ENCODE measurements at places on chromosomes 13 and 19.

DNA sequence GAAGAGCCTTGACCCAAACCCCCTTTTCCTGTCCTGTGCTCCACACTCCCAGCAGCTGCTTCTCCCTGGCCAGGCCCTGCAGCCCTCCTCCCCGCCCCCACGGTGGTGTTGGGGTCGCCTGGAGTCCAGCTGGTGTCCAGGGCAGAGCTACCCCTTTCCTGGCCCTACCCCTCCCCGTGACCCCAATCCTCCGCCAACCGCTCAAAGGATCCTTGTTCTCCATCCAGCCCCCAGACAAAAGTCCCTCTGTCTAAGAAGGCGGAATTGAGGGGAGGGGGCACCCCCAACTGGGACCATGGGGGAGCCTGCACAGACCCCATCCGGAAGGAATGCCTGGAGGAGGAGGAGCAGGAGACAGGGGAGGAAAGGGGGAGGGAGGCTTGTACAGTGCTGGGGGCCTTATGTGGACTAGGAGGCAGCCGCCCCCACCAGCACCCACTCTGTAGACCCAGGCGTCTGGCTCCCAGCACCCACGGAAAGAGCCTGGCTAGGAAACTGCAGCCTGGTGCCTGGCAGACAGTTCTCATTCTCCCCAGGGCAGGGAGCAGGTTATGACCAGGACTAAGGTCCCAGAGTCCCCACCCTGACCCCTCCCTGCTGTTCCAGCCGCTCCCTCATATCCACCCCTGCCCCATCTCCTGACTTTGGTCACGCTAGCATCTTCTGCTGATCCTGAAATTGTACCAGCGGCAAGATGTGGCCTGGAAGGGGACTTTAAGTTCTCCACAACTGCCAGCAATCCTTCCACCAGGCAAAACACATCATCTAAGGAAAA, at the start of gene FXYD3:
TSS of gene FXYD3 (plus strand) at position 647 of the 775 bp plus-strand sequence. CDS start 3,554 bp downstream, outside the sequence.
- DNase-seq, result no peak

DNA sequence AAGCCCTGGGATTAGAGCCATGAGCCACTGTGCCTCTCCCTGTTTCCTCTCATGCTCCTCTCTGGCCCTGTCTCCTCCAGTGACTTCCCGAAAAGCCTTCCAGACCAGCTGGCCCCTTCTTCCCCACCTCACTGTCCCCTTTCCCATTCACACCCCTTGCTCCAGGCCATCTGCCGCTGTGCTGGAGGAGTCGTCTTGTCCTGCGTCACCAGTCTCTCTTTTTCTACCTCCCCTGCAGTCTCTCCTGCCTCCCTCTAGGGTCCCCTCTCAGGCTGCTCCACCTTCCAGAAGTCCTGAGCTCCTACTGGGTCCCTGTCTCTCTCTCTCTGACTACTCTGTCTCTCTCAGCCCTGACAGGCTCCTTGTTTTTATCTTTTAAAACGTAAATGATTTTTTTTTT, 5.3 kb upstream of the FFAR1 start:
- no peak for DNase-seq

DNA sequence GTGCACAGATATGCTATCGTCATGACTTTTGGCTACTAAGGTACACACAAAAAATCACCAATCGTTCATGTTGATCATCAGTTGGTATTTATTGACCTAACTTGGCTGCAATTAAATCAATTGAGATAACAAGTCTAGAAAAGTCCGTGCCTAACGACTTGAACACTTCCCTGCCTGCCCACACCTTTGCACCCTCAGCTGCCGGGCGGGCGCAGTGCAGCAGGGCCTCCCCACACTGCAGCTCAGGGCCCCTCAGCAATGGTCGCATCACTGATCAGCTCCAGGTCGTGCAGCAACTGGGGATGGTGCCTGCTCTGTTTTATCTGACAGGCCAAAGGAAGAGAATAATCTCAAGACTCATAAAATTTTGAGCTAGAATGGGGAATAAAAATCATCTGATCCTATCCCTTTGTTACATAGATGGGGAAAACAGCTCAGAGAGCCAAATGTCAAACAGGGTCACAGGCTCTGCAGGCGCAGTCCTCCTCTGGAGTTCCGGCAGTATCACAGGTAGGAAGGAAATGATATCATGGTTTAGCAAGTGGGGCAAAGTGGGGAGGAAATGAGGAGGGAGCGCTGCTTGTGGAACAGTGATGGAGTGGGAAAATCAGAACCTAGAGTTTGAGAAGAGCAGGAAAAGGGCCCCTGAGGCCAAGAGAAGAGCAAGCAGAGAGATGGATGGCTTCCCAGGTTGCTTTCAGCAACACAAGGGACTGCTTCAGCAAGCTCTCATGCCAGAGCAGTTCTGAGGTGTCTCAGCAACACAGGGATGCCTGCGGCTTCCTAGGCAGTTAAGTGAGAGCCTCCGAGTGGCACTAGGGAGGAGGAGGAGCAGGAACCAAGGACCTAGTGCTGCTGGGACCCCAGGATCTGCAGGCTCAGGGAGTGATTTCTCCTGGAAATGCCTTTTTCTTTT, 57.5 kb downstream of the SLC7A1 start:
- no peak for DNase-seq

DNA sequence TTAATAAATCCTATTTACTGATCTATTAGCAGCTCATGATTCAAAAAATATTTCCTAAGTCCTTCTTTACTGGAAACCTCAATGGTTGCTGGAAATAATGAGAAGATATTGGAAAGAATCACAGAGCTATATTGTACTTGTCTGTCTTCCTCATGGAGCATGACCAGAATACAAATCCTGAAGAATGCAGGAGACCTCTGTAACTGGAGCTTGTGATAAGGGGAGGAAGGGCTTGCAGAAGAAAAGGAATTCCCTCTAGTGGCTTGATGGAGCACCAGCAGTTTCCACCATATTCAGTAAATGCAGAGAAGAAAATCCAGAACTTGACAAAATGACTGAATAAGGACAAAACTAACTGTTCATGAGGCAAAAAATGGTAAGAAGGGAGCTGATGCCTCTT, 1333.1 kb downstream of the EFNB2 start:
- peak; percentile 29 for DNase-seq

- no peak for DNase-seq
Observed at GRCh38 chr13:36973621-36974295, 25.4 kb downstream of the ALG5 start.

DNA sequence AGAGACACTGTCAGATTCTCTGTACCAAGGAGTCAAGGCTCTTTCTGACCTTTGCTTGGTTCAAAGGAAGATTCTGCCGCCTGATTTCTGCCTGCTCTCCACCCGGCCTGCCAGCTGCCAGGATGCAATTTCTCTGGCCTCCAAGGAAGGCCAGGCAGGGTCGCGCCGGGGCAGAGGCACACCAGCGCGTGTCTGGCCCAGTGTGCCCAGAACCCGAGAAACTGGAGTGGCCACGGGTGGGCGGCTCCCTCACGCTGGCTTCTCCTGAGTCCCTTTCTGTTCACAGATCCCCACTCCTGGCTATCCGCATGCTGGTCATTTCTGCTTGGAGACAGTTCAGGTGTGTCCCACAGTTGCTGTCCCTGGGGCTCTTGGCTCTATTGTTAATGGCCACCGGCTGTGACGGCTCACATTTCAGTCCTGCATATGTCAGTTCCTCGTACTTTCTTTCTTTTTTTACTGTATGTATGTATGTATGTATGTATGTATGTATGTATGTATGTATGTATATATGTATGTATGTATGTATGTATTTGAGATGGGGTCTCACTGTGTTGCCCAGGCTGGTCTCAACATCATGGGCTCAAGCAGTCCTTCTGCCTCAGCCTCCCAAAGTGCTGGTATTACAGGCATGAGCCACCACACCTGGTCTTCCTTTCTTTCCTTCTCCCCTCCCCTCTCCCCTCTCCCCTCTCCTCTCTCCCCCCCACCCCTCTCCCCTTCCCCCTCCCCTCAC, 16.9 kb downstream of the TMPRSS9 start:
- DNase-seq, result no peak

- no peak for DNase-seq
Observed at GRCh38 chr13:49148405-49148804, 71.7 kb upstream of the MLNR start.

DNA sequence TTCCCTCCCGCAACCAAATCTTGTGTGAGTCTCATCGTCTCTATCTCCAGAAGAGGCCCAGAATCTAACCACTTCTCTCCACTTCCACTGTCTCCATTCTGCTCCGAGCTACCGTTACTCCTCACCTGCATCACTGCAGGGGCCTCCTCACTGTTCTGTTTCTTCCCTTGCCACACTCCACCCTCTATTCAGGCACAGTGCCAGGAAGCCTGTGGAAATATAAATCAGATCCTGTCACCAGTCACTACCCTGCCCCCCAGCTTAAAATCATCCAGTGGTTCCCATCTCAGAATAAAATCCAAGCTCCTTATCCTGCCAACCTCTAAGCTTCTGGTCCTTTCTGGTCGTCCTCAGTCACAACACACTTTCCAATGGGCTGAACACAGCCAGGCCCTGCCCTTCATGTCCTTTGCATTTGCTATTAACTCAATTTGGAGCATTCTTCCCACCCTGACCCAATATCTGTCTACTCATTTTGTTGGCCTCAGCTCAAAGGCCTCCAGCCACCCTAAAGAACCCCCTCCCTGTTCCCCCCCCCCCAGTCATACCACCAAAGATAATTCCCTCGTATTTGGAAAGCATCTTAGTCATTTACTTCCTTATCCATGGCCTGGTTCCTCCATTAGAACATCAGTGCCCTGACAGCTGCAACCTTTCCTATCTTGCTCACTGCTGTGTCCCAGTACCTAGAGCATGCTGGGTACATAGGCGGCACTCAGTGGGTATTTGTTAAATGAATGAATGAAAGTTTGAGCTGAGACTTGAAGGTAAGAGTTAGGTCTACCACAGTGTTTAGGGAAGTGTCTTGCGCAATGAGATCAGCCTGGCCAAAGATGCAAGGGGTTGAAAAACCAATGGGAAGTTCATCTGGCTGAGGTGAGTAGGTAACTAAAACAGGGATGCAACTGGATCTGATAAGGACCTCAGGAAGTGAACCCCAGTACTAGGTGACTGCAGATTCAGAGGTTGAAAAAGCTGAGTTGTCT, 24.4 kb downstream of the ZNF175 start:
- DNase-seq, result no peak

DNA sequence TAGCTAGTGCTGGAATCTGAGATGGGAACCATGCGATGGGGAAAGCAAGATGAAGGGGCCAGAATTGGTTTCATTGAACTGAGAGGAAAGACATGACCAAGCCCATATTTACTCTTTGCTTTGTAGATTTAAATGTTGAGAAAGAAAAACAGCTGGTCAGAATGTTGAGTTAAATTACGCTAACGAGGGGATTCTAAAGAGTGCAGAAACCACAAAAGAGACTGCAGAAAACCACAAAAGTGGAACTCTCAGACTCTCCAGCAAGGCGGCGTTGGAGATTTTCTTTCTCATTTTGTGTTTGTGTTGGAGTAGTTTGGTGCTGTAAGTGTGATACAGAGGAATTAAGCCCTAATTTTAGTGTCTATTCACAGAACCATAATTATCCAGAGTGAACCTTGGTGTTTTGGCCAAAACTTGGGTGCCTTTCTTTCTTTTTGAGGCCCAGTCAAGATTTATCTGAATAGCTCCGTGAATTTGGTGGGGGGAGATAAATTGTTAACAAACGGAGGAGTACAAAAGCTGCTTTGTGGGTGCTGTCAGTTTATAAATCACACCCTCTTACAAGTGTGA, 26.3 kb downstream of the SAE1 start:
- no peak for DNase-seq

DNA sequence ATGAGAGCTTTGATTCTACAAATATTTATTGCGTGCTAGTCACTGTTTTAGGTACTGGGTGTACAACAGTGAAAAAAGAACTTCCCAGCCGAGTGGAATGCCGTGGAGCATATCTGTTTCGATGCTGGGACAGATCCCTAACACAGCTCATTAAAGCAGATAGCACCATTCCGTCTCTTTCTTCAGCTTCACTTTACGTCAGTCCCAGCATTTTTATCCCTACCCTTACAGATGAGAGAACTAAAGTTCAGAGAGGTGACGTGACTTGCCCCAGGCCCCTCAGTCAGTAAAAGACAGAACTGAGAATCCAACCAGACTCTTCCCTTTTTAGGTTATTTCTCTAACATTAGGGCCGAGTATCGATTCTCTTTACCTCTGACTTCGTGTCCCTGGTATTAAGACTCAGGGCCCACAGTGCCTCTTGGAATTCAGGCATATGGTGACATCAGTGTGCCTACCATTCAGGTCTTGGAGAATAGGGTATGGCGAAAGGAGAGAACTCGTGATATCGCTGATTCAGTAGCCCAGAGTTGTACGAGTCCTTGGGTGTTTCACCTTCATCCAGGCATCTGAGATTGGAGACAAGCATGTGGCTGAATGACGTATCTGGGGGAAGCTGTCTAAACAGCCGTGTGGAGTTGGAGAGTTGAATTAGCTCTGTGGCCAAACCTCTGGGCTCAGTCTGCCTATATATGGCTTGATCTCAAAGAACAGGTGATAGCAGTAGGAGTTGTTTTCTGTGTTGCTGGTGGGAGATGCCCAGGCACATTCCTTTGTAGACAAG, 27.1 kb downstream of the ACTN4 start:
- DNase-seq, result peak; percentile 81

Measured in retinal pigment epithelial cell (primary cell).